Stimulated activated CD4-positive, alpha-beta T cell treated with anti-CD3 and anti-CD28 coated beads, Interleukin-1b, Interleukin-23, amount 100 ng/mL, for 1 hour (primary cell): ENCODE measurements at places on chromosomes 12 and 14.

- no peak for DNase-seq
Measured at GRCh38 chr12:96422192-96422591, 22.0 kb upstream of the CDK17 start.

DNA sequence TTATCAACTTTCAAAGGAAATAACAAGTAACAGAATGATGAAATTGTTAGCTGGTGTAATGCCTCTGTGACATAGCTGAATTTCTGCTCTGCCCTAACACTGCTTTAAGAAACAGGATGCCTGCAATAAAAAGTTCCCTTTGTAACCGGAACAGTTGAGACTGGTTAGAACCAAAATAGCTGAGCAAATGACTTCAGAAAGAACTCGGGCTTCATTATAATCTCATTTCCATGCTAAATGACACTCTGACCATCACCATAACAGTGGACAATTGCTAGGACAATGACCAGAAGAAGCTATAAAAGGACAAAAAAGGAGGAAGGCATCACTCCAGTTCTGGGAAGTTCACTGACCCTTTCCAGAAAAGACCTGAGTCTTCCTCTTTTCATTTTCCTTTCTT is 23.5 kb upstream of the PYGL start:
- no peak for DNase-seq

GRCh38 chr12:131432532-131433260 is 278.2 kb upstream of the SFSWAP start:
- DNase-seq: no peak

GRCh38 chr12:49703647-49704137 is 3.5 kb downstream of the FMNL3 start:
- no peak for DNase-seq

DNA sequence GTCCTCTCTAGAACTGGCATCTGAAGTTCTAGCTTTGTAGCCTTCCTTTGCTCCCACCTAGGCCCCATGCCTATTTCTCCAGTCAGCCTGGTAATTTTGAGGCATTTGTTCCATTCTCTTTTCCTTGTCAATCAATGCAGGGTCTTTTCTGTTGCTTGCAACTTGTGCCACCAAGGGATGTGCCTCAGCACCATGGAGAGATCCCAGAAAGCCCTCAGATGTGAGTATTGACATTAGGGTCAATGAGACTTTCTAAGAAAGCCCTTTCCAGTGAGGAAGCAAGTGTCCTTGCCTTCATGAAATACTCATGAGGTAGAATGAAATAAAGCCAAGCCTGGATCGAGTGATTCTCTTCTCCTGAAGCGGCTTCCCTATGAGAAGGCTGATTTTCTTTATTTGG is 213.9 kb downstream of the SLC15A4 start:
- DNase-seq: no peak

- DNase-seq: no peak
Measured at GRCh38 chr12:87870061-87870460, 159.1 kb downstream of the C12orf50 start.

DNA sequence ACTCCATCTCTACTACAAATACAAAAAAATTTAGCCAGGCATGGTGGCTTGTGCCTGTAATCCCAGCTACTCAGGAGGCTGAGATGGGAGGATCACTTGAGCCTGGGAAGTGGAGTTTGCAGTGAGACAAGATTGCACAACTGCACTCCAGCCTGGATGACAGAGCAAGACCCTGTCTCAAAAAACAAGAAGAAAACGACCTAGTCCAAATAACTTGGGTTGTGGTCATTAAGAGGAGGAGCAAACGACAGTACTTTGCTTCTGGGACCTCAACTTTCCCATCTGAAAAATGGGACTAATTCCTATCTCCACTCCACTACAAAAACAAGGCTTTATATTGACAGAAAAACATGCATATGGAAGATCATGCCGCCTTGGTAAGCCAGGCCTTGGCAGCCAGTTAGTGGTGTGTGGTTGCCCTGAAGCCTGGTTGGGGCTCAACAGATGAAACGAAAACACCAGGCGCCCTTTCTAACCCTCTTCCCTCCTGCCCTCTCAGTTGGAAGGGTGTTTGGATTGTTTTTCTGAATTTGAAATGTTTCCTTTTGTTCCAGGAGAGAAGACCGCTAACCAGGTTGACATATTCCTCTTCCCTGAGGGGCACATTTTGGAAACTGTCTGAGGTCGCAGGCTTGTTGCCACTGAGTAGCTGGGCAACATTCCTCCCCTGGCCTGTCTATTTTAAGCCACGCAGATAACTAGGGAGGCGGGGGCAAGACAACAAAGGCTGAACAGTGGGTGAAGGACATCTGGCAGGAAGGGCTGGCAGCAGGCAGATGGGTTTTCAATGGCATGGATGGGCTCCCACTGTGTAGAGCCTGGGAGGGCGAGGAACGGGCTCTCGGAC is 13.7 kb upstream of the VPS37B start:
- DNase-seq: no peak

DNA sequence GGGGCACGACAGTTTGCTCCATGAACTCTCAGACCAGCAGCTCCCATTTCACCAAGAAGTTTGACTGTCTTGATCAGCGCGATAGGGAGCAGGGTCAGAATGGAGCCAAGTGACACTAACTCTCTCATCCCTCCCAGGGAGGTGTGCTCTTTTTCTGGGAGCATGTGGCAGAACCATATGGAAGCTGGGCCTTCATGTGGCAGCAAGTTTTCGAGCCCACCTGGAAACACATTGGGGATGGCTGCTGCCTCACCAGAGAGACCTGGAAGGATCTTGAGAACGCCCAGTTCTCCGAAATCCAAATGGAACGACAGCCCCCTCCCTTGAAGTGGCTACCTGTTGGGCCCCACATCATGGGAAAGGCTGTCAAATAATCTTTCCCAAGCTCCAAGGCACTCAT is 24.0 kb downstream of the ITGA7 start:
- no peak for DNase-seq

DNA sequence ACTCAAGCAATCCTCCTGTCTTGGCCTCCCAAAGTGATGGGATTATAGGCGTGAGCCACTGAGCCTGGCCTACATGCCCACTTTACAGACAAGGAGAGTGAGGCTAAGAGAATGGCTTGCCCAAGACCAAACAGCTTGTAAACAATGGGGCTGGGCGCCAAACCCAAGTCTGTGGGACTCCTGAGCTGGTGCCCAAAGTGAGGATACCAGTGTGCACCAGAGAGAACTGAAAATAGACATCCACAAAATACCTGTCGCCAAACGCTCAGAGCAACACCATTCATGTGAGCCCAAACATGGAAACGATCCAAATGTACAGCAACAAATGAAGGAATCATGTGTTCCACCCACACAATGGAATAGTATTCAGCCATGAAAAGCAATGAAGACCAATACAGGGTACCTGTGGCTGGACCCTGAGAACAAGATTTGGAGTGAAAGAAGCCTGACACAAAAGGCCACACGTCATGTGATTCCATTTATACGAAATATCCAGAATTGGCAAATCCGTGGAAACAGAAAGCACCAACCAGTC is 38.2 kb downstream of the CCNK start:
- DNase-seq: no peak

GRCh38 chr14:104395276-104395675 is 184.3 kb upstream of the C14orf180 start:
- DNase-seq: no peak

DNA sequence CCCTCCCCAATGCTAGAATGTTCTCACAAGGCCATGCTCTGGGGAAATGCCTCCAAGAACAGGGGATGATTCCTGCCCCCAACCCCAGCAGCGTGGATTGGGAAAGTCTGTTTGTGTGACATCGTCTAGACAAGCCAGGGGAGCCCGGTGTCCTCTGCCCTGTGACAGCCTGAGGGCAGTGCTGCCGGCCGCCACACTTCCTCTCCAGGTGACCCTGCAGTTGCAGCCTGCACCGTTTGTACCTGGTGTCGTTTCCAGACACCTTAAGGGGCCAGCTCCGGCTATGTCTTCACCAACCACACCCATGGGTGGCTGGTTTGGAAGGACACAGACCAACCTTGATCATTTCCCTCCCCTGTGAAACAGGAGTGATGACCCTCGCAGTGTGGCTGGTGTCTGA is 372.6 kb downstream of the BCL11B start:
- no peak for DNase-seq

DNA sequence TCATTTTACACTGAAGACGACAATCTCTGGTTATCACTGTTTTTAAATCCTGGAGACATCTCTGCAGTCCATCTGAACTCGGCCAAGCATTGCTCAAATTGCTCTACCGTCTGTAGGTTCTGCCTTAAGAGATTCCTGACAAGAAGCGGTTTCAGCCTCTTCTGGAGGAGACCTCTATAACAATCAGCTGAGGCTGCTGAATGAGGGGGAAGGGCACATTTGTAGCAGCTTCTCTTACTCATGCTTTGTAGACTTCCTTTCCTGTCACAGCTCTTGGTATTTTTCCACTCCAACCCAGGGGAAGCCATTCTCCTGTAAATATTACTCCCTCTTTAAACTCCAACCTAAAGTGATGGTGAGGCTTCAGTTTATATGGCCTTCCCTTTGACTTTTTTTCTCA is 3.0 kb downstream of the ARG2 start:
- DNase-seq: no peak

DNA sequence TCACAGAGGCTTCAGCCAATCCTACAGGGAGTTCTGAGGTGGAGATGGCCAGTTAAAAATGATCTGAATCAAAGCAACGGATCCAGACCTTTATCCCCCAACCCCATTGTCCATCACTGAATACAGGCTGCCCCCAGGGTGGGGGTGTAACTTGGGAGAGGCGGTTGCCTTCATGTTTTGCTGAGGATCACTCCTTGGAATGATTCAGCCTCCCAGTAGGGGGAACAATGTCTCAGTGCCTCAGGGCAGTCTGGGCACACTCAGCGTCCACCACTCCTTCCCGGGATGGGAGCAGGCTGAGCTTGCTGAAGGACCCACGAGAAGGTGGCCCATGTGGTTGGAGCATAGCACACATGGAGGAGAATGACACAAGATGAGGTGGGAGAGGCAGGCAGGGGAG is 60.2 kb downstream of the RFX4 start:
- DNase-seq: no peak

- no peak for DNase-seq
Measured at GRCh38 chr12:131642101-131642540, 68.8 kb upstream of the SFSWAP start.

GRCh38 chr12:98951406-98951805 is 306.3 kb downstream of the APAF1 start:
- no peak for DNase-seq

DNA sequence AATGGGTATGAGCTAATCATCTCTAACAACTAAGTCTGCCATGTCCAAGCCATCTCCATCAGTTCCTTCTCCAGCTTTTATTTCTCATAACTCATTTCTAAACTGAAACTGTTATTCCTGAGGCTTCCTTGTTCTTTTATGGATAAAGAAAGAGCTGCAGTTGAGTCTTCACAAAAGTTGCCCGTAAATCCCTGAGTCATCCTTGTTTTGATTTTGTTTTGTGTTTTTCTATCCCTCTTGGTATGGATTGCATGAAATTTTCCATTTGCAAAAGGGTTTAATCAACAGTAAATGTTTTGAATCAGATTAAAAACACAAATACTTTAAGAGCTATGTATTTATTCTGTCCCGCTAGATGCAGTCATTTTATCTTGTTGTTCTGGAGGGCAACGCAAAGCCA is 290.6 kb downstream of the EGLN3 start:
- no peak for DNase-seq

- DNase-seq: no peak
Measured at GRCh38 chr14:64730061-64730440, 25.8 kb downstream of the PLEKHG3 start.

GRCh38 chr12:102950107-102950949 is 7.1 kb upstream of the ASCL1 start:
- no peak for DNase-seq

GRCh38 chr14:65849558-65849957 is 437.0 kb downstream of the FUT8 start:
- DNase-seq: no peak

- DNase-seq: no peak
Measured at GRCh38 chr12:124954771-124955170, 34.2 kb downstream of the DHX37 start.

GRCh38 chr12:116727261-116727660 is 10.6 kb downstream of the SPRING1 start:
- DNase-seq: no peak

GRCh38 chr12:47907851-47908454 is 3.2 kb upstream of the VDR start:
- no peak for DNase-seq

DNA sequence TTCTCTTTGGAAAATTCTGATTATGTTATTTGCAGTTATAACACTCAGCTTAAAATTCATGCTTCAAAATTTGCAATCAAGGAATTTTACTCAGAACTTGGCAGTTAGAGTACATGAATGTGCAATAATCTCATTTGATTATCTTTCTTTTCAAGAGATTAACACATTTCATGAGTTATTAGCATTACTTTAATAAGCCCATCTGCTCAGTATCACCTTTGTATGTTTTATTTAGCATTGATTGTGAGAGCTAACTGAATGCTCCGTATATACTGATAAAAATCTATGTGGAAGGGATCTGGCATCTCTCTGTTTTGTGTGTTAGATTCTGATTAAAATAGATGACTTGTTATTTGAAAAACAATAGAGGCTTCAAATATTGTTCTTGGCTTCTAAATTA is 55.6 kb upstream of the CPNE8 start:
- DNase-seq: no peak

DNA sequence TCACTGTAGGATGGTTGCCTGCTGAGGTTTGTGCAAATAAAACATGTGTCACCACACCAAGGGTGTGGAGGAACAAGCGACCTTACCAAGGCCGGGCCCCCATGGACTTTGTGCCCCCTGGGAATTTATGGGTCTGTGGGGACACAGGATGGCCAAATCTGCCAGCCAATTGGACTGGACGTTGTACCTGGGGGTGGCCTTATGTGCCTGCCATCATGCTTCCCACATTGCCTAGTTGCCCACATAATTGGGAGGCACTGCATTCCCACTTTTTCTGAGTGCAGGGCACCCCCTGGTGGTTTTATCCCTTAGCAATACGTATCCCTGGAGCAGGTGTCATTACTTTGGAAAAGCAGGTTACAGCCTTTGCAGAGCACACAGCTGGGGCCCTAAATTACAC is 92.6 kb upstream of the TMPO start:
- DNase-seq: no peak

DNA sequence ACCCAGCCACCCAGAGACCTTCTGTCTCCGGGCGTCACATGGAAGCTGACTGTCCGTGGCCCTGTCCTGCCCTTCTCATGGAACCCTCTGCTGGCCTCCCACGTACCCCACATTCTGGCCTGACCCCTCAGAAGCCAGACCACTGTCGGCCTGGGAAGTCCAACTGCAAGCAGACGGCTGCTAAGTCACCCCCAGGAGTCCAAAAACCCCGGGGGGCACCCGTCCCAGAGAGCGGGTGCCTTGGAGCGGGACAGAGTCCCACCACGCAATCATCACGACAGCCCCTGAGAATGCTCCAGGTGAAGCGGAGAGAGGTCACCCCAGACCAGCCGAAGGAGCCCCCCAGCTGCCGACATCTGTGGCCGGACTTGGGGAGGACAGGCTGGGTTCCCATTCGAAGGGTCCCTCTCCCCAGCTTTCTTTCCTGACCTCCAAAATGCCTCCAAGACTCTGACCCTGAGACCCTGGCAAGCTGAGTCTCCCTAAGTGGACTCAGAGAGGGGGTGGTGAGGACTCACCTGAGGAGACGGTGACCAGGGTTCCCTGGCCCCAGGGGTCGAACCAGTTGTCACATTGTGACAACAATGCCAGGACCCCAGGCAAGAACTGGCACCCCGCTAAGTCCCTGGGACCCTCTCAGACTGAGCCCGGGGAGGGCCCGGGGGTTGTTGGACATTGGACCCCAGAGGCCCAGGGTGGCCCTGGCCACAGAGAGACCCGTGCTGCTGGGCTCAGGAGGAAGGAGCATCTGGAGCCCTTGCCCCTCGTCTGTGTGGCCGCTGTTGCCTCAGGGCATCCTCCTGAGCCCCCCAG is 337.1 kb downstream of the TMEM121 start:
- no peak for DNase-seq
